ENCODE measurements at places on chromosomes 4 and X.

- no peak for DNase-seq
Measured at GRCh38 chr4:147899512-147899911, 167.6 kb downstream of the ARHGAP10 start.

GRCh38 chr4:152162331-152162697 is 373.6 kb downstream of the FBXW7 start:
- no peak for DNase-seq

GRCh38 chr4:8376361-8377102 is 64.0 kb downstream of the ACOX3 start:
- no peak for DNase-seq

GRCh38 chr4:44145868-44146267 is 302.7 kb downstream of the KCTD8 start:
- no peak for DNase-seq

DNA sequence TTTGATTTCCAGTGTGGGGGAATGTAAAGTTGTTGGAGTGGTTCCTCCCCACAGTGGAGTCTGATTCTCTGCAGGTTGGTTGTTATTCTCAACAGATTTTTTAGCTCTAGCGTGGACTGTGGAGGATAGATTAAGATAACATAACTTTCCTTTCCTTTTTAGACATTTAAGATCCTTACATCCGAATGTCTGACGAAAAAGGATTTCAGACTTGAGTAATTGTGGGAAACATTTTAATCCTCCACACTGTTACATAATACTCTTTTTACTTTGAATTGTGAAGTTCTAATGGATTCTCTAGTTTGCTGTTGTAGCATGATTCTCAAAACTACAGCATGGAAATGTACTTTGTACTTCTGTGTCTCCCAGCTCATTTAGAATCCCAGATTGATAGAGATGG is 107.8 kb downstream of the ARHGAP10 start:
- DNase-seq: no peak

- DNase-seq: no peak
Measured at GRCh38 chr4:36349938-36350549, 68.6 kb downstream of the DTHD1 start.

GRCh38 chr4:73237044-73237443 is 21.6 kb downstream of the ANKRD17 start:
- DNase-seq: no peak

GRCh38 chrX:129706400-129707072 is 32.2 kb upstream of the XPNPEP2 start:
- DNase-seq: no peak

DNA sequence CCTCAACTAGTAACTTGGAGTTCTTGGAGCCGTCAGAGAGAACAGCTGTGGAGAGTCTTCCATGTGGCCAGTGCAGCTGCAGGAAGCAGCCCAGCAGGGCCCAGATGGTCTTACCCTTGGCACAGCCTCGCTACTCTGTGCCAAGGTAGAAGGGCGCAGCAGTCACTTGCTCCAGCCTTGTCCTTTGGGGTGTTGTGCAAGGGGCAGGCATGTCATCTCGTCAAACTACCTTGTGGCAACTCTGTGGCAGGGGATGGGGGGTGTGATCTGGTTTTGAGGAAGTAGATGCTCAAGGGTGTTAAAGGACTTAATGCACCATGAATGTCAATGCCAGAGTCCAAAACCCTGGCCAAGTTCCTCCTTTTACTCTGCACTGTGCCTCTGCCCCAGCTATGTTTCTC is 34.2 kb upstream of the TBC1D14 start:
- DNase-seq: no peak

DNA sequence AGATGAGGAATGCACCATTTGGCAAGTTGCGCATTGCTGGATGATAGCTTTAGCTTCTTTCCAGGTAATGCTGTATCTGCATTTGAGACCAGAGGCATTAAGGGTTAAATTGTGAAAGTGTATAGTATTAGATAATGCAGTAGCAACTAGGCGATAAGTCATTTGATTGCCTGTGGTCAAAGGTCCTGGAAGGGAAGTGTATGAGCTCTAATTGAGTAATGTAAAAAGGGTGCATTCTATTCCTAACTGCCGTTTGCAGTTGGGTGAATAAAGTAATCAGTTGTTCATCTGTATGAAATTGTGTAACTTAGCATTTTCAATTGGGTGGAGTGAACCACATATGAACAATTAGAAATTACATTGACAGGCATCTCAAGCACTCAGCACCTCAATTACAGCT is 54.5 kb upstream of the WDR1 start:
- DNase-seq: no peak

GRCh38 chr4:53599632-53600031 is 8.3 kb upstream of the LNX1 start:
- no peak for DNase-seq

GRCh38 chr4:48226199-48226598 is 43.4 kb downstream of the TEC start:
- no peak for DNase-seq

DNA sequence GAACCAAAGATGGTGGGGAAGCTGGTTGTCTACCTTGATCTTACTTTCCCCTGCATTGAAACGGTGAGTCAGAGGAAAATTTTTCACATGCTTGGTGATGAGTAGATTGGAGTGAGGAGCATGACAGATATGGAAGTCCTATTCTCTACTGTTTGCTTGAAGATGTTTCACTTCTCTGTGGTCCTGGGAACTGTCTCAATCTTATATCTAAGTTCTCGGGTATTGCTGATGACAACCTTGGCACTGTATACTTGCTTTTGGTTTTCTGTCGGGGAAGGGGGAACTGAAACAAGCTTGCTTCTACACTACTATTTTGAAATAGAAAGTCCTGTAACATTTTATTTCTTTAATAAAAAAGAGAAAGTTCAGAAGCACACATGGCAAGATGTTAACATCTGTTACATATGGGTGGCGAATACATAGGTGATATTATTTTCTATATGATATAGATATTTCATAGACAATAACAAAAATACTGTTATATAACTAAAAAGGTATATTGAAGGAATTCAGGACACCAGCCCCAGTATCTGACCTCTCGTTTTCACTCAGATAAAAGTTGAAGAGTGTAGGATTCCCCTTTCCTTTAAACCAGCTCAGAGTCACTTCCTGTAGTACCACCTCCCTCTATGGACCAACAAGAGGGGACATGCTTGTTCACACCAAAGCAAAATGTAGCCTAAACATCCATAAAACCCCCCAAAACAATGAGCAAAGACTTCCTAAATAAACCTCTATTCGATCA is 88.8 kb downstream of the FMR1NB start:
- DNase-seq: no peak

- no peak for DNase-seq
Measured at GRCh38 chr4:26573389-26573794, 10.5 kb upstream of the TBC1D19 start.

DNA sequence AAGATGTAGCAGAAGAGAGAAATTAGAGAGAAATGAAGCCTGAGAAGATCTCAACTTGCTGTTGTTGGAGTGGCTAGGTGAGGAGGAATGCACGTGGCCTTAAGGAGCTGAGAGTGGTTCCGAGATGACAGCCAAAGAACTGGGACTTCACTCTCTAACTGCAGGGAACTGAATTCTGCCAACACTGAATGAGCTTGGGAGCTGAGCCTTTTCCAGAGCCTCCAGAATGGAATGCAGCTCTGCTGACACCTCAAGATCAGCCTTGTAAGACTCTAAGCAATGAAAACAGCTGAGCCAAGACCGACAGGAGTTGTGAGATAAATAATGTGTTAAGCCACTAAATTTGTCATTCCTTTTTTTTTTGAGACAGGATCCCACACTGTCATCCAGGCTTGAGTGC is 73.0 kb downstream of the TLL1 start:
- no peak for DNase-seq

- DNase-seq: no peak
Measured at GRCh38 chr4:620201-620600, 5.2 kb upstream of the PDE6B start.
